ENCODE measurements at places on chromosomes 12 and 14.

- no peak for DNase-seq
These were observed 151.1 kb downstream of the DACT1 start for GRCh38 chr14:58788655-58789503.

- no peak for DNase-seq
These were observed 3.6 kb upstream of the KRAS start for GRCh38 chr12:25254271-25254880.

DNA sequence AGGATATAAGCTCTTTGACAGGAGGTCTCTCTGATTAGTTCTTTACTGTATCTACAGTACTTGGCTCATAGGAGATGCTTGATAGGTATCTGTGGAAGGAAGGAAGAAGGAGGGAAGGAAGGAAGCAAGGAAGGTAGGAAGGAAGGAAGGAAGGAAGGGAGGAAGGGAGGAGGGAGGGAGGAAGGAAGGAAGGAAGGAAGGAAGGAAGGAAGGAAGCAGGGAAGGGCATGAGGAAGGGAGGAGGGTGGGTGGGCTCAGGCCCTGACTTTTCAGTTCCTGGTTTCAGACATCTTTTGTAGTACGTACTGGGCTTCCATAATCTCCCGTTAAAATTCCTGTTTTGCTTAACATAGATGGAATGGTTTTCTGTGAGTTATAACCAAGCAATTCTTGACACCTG lies 175.0 kb upstream of the NUDT4 start:
- no peak for DNase-seq

DNA sequence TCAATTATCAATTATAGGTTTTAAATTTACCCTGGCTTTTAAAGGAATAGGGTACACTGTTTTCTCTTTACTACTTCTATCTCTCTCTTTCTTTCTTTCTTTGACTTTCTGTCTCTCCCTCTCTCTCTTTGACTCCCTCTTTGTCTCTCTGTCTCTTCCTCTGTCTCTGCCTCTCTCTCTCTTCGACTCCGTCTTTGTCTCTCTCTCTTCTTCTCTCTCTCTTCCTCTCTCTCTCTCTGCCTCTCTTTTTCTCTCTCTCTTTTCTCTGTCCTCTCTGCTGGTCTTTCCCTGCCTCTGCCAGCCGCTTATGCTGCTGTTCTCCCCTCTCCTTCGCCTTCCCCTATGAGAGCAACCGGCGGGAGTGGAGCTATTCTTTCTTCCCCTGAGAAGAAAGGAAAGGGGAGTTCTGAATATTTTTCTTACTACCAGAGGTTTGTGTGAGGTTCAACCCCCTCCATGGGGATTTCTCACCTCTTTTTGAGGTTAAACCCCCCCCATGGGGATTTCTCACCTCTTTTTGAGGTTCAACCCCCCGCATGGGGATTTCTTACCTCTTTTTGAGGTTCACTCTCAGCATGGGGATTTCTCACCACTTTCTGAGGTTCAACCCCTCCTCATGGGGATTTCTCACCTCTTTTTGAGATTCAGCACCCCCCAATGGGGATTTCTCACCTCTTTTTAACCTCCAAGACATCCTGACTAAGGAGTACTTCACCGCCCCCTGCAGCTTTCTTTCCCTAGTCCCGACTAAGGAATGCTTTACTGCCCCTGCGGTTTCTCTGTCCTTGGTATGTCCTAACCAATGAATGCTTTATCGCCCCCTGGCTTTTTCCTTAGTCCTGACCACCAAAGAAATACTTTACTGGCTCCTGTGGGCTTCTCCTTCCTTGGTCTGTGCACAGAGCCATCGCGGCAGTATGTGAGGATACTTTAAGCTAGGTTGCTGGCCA lies 27.4 kb upstream of the DDHD1 start:
- DNase-seq: no peak

DNA sequence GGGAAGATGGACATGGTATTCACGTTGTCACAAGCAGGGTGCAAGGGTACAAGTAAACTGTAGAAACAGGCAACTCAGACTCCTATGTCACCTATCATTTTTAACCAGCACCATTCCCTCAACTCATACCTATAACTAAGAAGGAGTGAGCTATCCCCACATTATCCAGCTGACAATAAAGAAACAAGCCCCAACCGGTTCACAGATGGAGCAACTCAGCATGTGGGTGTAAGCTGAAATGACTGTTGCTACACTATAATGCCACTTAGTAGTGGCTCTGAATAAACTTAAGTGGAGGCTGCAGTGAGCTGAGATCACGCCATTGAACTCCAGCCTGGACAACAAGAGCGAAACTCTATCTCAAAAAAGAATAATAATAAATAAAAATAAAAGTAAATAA lies 829.5 kb upstream of the MDGA2 start:
- DNase-seq: no peak

DNA sequence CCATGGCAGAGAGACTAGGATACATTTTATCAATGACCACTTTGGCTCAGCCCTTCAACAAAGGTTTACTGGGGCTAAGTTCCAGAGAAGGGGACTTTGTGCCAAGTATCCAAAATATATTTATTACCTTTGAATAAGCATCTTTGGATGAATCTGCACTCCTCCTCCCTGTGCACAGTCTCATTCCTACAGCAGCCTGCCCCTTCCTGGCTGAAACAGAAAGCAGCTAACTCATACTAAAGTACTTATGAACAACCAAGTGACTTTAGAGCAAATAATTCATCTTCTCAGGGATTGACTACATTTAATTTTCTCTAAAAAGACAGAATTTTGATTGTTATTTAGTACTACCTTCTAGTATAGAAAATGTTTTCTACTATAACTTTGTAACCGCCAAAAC lies 47.8 kb upstream of the ETV6 start:
- no peak for DNase-seq

- peak; percentile 78 for DNase-seq
These were observed 130.7 kb upstream of the HIF1A start for GRCh38 chr14:61564618-61565091.

GRCh38 chr12:93759512-93760081 lies 82.4 kb downstream of the CRADD start:
- DNase-seq: no peak

Data from BJ (cell line).